ENCODE measurements at places on chromosomes 2 and 18.

- DNase-seq = no peak
These were observed 68.7 kb upstream of the XDH start for GRCh38 chr2:31483246-31483645.

- DNase-seq = no peak
These were observed 52.0 kb downstream of the FTCDNL1 start for GRCh38 chr2:199798831-199799580.

GRCh38 chr18:54780285-54780861 is 47.9 kb upstream of the RAB27B start:
- DNase-seq = no peak

GRCh38 chr2:227610123-227610522 is 4.5 kb downstream of the SCYGR3 start:
- DNase-seq = no peak

DNA sequence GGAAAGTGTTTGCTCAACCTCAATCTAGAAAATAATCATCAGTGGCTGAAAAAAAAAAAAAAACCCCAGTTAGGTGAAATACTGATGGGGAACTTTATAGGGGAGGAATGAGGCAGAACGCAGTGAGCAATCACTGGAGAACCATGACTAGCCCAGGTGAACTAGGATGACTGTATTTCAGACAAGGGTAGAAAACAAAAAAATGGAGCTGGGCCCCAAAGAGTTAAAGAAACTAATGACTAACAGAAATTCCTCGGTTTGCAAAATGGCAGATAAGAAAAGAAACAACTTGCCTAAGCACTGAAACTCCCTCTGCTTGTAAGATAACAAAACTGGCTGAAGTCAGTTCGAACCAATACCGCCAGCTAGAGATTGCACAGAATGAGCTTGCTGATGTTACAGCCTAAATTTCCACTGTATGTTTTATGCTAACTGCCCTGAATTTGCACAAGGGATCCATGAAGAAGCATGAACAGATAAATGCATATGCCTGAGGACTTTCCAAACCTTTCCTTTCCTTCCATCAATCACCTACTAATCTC is 245.9 kb downstream of the METTL4 start:
- DNase-seq = no peak

- no peak for DNase-seq
These were observed 19.7 kb upstream of the ARHGAP25 start for GRCh38 chr2:68714866-68715265.

- DNase-seq = no peak
These were observed 82.1 kb downstream of the BIN1 start for GRCh38 chr2:127024769-127025358.

GRCh38 chr2:100819370-100820272 is at the start of gene NPAS2:
NPAS2 (plus strand) TSS chr2:100820139; CDS start chr2:100904755, 84,616 bp downstream.
- DNase-seq = no peak

- no peak for DNase-seq
These were observed 112.8 kb downstream of the UPP2 start for GRCh38 chr2:158214431-158214830.

DNA sequence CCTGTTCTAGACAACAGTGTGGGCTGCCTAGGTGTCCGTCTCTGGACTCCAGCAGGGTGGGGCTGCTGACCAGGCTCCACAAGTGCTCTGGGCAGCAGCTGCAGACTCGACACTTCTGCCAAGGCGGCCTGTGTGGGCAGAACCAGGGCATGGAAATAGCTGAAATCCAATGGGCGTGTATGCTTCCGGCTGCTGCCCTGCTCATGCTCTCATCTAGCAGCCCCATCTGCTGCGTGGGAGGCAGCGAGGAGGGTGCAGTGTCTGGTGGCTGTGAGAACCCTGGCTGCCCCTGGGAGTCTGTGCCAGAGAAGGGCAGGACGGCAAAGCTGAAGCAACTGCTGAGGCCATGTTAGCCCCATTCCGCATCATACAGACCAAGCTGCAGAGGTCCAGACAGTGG is 174.9 kb downstream of the SOX11 start:
- DNase-seq = no peak

- DNase-seq = no peak
These were observed 25.9 kb downstream of the PSTPIP2 start for GRCh38 chr18:46046126-46046525.

DNA sequence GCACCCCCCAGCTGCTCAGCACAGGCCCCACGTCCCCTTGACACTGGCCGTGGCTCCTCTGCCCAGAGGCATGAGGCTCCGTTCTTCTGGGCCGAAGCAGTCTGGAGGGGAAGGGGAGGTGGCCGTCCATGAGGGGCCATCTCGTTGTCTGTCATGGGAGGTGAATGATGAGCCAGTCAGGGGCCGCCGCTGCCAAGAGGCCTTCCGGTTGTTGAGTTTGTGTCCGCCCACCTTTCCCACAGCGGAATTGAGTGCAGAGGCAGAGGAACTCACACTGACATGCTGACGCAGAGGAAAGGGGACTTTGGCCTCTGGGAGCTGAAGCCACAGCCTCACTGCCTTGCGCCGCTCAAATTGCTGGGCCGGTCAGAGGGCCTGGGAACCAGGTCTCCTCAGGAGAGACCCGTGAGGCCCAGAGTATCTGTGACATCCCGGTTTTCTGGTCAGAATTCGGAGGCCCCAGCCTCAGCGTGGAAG is 268.4 kb downstream of the ATAD2B start:
- DNase-seq = no peak

DNA sequence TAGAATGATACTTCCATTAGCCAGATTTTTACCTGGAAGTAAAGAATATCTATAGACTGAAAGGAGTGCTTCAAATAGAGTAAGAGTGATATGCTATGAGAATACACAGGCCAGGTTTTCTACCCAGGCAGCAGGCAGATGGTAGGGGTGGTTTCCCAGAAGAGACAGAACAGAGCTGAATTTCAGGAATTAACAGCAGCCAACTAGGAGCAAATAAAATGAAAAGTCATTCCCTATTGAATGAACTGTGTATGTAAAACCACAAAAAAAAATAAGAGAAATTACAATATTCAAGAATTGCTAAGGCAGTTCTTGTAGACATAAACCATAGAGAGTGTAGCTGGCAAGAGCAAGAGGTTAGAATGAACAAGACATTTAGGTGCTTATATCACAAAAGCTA is 336.8 kb downstream of the KCNJ3 start:
- no peak for DNase-seq

DNA sequence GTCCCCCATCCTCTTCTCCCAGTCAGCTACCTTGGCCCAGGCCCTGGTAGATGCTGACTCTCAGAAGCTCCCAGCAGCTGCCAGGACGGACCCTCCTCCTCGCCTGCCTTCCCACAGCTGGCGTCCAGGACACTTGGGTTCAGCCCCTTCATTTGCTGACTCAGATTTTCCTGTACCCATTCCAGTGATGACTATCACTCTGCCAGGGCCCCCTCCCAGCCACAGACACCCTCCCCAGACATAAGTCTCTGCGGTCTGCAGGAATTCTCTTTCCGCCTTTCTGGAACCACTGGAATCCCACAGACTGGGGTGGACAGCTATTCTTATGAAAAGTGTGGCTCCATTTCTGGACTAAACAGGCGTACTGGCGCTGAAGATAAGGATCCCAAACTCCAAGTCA is 260.3 kb upstream of the EPAS1 start:
- no peak for DNase-seq

DNA sequence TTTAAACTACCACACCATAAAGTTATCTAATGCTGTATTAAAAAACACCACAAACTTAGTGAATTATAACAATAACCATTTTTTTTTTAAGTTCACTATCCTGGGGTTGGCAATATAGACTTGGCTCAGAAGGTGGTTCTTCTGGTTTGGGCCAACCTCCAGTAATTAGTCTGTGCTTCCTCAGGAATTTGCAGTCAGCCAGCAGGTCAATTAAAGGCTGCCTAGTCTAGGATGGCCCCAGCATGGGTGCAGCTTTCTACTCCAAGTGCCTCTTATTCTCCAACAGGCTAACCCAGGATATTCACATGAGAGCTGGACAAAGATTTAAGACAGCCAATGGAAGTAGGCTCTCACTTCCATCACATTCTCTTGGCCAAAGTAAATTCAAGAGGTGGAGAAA is 379.1 kb upstream of the FIGN start:
- DNase-seq = no peak

DNA sequence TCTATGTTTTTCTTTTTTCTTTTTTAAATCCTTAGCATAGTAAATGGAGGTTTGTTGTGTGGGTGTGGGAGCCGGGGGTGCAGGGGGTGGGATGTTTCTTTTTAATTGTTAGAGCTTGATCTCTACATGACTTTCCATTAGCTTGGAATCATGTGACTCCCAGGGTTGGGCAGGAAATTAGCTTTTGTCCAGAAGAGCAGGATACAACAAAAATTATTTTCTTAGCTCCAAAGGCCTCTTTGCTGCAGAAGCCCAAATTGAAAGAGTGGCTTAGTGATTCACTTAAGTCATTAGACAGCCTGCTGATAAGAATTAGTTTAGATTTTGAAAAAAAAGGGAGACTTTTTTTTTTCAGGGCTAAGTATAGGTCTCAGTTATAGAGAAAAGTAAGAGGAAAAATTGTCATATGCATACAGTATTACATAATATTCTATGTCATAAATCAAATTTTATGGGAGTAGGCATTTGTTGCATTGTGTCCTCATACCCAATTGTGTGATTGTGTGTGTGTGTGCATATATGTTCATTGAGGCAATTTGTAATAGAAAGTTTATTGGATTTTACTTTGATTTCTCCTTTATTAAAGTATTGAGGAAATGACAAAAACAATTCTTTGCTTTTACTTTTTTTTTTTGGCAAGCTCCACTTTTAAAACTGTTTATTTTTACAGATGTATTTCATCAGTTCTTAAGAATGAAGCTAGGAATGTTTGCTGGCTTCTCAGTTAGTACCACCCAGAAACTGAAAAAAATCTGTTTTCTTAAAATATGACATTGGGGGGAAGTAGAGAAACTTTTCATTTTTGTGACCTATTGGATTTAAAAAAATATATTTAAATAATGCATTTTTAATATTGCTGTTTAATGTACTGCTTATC is 47.4 kb downstream of the TSPYL6 start:
- no peak for DNase-seq

- no peak for DNase-seq
These were observed 91.1 kb downstream of the TTC32 start for GRCh38 chr2:19810637-19811036.

DNA sequence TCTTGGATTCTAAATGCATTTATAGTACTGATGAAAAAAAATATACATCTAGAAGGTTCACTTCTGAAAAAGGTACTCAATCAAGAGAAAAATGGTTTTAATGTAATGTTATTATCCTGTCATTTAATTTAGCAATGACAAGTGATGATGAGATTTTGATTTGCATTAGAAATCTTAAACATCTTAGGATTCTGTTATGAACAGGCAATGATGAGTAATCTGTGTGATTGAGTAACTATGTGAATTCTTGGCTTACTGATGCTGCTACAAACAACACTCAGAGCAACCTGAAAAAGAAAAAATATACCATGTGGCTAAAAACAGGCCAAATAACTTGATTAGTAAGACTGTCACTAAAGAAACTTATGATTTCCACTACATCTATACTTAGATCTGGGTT is 30.1 kb downstream of the RBKS start:
- no peak for DNase-seq

DNA sequence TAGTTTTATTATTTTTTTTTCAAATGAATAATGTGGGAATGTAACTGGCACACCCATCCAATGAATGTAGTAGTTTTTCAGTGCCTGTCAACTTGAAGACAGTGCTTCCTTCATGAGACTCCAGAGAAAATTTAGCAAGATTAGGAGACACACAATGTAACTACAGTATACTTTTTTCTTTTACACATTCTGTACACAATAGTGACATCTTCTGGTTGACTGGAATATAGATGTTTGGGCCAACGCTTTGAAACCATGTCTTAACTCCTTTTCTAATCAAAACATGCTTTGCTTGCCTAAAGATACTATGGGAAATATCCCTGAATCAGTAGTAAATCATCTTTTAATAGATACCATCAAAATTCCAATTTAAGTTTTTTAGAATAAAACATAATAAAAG is 229.5 kb upstream of the ZC3H15 start:
- no peak for DNase-seq

DNA sequence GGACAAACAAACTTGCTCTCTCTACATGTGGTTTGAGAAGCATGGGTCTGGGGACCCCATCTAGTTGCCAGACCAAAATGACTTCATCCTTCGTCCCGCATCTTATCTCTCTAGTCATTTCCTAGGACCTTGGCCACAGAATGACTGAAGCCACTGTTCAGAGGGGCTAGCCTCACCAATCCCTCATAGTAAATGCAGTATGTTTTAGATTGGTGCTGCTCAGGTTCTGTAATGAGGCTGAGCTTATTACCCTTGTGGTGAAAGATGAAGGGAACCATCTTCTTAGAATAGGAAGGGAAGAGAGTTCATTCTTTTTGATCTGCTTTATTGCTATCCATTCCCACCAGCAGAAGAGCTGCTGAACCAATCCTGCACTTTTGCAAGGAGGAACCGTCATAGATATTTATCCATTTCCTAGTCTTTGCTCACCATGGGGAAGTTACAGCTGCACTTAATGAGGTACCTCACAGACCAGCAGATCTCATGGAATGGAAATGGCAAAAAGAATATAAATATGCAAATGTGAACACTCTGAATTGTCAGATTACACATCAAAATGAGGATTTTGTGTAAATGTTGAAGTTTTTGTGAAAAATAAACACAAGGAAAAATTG is 436.7 kb downstream of the LPIN1 start:
- no peak for DNase-seq

DNA sequence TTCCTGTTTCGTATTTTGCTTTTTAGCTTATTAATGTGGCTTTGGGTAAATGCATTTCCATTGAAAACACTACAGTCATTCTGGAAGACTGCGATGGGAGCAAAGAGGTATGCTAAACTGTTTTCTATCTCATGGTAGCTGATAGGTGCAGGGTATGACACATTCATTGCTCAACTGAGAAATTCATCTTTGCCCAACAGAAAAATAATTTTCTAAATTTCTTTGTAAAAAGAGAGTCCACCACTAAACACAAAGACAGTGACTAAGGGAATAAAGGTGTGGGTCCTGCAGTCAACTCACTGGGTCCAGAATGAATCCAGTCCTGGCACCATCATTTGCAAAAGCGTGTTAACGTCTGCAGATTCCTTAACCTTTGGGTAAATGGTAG is 19.9 kb downstream of the ERMN start:
- no peak for DNase-seq

- DNase-seq = no peak
These were observed 900 bp downstream of the C18orf32 start for GRCh38 chr18:49486134-49486533.

GRCh38 chr2:6879011-6879410 is 1.4 kb downstream of the RSAD2 start:
- DNase-seq = no peak

- DNase-seq = no peak
These were observed 1579.2 kb upstream of the ACVR2A start for GRCh38 chr2:146265656-146266055.

- DNase-seq = no peak
These were observed 36.6 kb downstream of the FAM178B start for GRCh38 chr2:96949701-96950350.

GRCh38 chr2:234961784-234962183 is 10.0 kb downstream of the SH3BP4 start:
- DNase-seq = no peak

- DNase-seq = no peak
These were observed 1.1 kb downstream of the BIN1 start for GRCh38 chr2:127105656-127106456.

- no peak for DNase-seq
These were observed 93.3 kb upstream of the MBOAT2 start for GRCh38 chr2:9096761-9097160.

Measured in D721Med (cell line).